ENCODE measurements at places on chromosomes 1 and 21.
A peak's percentile ranks its signal among the peaks of the same experiment; 100 is the strongest.

- no peak for DNase-seq
These were observed 346.2 kb downstream of the BARHL2 start for GRCh38 chr1:90370686-90371447.

DNA sequence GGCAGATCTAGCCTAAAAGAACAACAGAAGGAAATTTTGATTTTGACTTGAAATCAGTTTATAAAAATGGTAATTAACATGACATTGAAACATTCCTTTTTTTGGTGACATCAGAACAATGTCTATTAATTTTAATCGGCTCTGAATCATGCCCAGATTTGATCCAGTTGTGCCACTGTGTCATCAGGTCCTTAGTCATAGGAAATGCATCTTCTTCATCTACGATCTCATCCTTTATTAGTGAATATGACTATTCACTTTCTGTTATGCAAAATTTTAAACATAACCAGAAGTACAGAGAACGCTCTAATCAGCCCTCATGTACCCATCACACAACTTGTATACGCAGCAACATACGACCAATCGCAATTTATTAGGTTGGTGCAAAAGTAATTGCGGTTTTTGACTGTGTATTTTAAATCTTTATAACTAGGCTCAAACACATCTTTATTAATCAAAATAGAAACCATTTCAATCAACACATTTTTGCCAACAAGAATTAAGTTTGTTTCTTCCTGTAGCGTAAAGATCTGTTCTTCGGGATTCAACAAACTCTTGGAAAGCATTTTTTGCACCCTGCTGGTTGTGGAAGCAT lies 40.3 kb upstream of the TLR5 start:
- no peak for DNase-seq

DNA sequence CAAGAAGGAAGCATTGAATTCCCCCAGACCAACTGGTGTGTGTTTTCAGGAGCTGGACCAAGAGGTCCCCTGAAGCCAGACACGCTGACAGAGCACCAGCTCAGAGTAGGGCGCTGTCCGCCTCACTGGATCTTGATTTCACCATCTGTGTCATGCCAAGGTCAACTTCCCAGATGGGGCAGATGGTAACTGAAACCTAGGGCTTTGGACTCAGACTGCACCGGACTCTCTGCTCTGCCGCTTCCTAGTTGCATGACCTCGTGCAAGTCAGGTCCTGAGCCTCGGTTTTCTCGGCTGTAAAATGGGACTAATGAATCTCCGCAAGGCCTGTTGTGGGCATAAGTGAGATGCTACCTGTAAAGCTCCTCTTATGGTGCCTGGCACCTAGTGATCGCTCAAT lies 17.9 kb upstream of the CASZ1 start:
- no peak for DNase-seq

DNA sequence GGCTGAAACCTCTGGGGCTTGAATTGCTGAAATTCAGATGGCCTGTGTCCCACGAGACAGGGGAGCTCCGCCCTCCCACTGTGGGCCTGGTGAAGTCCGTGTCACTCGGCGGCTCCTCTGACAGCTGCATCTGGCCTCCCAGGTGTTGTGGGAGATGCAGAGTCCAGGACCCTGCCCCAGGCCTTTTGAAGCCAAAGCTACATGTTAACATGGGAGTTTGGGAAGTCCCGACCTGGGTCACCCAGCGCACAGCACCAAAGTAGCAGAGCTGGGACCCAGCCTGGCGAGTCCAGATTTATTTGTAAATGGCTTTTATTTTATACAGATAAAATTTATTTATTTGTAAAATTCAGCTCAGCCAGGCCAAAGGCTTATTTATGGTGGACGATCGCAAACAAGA lies 28.9 kb downstream of the SLC37A1 start:
- DNase-seq: no peak

DNA sequence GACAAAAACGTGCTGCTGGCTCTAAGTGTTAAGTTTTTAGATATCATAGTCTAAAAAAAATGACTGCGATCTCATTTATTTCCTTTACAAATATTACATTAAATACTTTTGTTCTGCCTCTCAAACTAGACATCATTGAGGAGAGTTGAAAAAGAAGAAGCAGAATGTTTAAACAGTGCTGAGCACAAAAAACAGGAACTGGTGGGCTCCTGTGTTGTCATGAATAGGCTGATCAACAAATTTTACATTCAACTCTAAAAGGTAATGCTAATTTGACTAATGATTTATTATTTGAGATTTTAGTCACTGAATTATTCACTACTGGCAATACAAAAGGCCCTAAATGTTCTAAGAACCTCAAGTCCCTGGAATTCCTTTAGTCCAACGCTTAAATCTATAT lies 66.1 kb downstream of the GPATCH2 start:
- DNase-seq: no peak

DNA sequence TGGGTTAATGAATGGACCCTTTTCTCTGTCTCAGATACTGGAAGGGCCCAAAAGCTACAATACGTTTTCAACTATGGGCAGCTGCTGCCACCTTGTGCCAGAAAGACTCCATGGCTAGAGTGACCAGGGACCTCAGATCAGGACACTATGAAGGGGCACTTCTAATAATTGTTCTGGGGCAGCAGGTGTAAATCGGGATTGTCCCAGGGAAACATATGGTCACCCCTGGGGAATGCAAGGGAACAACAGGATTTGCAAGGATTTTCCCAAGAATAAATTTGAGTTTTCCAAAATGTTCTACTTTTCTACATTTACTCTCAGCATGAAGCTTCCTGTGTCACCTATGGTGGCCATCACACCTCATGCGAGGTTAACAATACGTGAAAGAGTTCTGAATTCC lies 12.0 kb upstream of the FCAMR start:
- peak; percentile 23 for DNase-seq

DNA sequence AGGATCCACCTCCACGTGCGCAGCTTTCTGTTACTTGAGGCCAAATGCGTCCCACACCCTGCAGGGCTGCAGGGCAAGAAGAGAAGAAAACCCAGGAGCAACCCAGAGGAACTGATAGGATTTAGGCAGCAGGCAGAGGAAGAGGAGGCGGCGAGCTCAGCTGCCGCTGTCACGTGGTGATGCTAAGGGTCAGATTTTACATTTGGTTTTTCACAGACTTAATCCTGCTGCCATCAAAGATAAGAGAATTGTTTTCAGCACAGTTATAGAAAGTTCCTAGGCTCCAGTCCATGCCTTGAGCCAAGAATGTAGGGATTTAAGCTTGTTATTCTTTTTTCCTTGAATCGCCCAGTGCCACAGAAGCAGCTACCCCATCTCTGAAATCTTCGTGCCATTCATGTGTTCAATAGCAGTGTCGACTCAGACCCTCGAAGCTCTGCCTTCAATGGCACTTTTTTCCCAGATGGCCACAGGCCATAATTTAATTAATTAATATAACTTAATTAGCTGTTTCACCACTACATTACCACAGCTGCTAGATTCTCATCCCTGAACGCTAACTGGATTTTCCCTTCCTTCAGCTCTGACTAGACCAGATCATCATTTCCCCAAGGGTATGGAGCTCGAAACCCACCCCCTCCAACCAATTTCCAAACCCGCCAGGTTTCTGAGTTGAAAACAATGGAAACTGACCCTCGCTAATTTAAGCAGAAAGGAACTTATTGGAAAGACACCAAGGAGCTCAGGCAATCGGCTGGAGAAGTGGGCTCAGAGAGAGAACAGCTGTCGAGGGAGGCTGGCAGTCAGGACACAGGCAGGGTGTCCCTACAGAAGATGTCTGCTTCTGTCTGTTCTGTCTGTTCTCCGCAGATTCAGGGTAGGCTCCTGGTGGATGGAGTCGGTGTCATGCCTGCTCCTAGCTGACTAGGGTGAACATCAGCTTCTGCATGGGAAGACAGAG lies 36.2 kb downstream of the LDLRAP1 start:
- no peak for DNase-seq

GRCh38 chr1:224237119-224237881 lies 54.3 kb downstream of the DEGS1 start:
- DNase-seq: no peak

- no peak for DNase-seq
These were observed 19.6 kb upstream of the WNT3A start for GRCh38 chr1:227987181-227987580.

GRCh38 chr1:234400773-234401172 lies 27.5 kb downstream of the COA6 start:
- no peak for DNase-seq

DNA sequence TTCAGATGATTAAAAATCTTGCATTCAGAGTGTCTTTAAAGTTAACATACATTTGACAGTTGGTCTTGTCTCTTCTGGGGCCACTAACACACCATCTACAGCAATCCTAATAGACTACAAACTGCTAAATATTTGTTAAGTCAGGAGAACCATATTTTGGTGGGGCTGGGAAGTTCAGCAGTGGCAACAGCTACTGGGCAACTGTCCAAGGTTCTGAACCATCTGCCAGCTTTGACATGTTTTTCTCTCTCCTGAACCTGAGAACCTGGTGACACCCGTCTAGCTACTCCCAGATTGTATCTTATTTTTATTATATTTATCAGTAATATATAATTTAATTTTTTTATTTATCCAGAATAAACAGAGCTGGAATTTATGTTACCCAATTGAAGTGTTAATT lies 199.0 kb upstream of the DPYD start:
- no peak for DNase-seq

GRCh38 chr1:36157973-36158826 lies 2.2 kb downstream of the MAP7D1 start:
- DNase-seq: no peak

DNA sequence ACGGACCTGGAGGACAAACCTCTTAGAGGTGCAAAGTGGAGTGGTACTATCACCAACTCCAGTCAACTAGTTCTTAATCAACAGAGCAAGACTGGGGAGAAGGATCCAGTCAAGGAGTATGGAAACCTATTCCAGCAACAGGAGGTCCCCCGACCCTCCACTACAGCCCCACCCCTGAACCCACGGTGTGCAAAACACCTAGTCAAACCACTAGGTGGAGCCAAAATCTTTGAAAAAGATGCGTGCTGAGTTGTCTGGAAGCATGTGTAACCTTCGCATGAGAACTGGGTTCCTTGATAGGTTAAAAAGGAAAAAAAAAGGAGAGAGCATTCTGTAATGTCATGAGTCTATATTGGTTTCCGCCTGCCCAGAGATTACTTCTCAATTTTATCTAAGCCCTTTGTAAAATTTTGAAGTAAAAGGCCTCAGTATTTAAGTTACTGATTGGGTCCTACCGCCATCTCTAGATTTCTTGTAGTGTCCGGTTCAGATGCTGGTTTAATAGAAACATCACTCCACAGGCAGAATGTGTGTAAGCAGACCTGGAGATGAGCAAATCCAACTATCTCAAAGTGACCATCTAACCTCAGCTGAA lies 81.9 kb upstream of the HAO2 start:
- DNase-seq: no peak

DNA sequence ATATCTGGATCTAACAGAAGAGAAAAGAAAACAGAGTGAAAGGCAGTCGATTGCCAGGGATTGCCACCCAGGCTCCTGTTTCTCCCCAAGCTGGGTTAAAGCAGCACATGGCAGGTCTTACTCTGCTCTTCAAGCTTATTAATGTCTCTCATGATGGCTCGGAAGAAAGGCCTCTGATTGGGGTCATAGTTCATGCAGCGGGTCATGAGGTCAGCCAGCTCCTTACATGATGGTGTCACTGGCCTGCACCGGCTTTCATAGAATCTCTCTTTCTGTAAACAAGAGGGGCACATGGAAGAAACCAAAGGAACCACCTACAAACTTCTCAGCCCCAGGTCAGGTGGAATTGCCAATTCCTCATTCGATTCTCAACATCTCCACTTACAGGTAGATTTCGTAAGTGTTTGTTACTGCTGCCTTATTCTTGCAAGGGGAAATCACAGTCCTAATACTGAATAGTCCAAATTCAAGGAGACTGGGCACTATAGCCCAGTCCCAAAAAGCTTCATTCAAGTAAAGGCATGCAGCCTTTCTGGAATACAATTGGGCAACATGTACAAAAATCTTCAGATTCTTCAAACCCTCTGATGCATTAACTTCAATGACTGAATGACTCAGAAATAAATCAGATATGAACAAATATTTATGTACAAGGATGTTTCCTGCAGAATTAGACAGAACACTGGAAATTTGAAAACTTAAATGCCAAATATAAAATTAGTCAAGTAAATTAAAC lies 96.6 kb downstream of the RAVER2 start:
- DNase-seq: no peak

All from GM04504 (cell line).